ENCODE measurements at places on chromosomes 1 and 21. TPM values are rescaled to one million over a fixed set of nuclear protein-coding genes. Genes with fewer than 3 reads are reported as not detected.
A peak's percentile ranks its signal among the peaks of the same experiment; 100 is the strongest.

RXFP4 gene
- total RNA-seq = not detected

LCE1C gene
- total RNA-seq = not detected

GRCh38 chr1:117871013-117871412, 58.4 kb downstream of the GDAP2 start:
- DNase-seq = no peak

- DNase-seq = peak; percentile 87
These were observed at the start of gene BACE2 for GRCh38 chr21:41167348-41168342. TSS of gene BACE2 (plus strand) at chr21:41168160. CDS start at chr21:41168264, 104 bp downstream.

GRCh38 chr1:59077466-59078069, 219.3 kb upstream of the FGGY start:
- DNase-seq = no peak

DNA sequence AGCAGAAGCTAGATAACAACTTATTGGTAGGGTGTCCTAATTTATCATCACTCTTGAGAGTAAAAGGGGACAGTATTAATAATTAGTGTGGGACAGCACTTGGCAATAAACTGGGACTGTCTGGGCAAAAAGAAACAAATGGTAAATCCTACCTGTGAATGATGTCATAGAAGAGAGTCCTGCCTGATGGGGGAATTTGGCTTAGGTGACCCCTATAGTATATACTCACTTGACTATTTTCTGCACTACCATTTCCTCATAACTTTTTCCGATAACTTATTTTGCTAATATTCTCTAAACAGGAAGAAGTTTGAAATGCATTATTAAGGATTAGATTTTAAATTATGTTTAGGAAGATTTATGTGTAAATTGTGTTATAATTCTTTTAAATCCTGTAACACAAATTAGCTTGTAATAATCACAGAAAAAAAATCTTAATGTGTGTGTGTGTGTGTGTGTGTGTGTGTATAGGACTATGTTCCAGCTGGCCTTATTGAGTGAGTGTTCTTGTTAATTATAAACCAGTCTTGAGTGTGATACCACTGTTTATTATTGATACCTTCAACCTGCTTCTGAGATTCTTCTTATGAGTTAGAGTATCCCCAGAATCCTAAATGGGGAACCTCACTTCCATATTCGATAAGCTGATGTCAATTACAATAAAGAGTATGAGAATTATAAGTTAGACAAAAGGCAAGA, 144.2 kb upstream of the C1orf105 start:
- no peak for DNase-seq

DNA sequence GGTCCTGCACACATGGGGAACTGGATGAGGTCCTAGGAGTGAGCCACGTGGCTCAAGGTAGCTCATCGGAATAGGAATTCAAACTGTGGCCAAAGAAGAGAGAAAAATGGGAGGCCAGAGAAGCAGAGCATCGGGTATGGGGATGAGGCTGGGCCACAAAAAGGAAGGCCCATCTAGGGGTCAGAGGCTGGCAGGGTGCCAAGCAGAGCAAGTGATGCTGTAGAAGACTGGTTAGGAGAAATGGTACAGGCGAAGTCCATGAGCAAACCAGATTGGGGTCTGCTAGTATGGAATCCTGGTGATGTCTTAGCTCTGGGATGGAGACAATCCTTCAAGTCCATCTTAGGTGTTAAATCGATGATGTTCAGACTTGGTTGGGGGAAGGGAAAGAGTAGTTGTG, 68.0 kb downstream of the TEX35 start:
- DNase-seq = no peak

DNA sequence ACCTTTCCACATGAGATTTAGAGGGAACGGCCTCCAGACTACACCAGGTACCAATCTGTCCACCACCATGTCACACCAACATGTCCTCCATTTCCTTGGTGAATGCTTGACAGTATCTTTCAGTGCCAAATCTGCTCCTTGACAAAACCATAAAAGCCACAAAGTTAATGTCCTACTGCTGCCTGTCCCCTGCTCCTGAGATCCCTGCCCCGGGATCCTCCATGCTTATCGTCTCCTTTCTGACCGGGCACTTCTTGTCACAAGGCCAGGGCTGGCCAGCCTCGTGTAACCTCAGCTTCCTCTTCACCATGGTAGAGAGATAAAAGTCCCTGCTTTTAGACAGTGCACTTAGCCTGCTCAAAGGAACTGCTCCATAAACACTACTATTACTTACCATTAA, 136.2 kb downstream of the NAV1 start:
- DNase-seq = peak; percentile 83

DNA sequence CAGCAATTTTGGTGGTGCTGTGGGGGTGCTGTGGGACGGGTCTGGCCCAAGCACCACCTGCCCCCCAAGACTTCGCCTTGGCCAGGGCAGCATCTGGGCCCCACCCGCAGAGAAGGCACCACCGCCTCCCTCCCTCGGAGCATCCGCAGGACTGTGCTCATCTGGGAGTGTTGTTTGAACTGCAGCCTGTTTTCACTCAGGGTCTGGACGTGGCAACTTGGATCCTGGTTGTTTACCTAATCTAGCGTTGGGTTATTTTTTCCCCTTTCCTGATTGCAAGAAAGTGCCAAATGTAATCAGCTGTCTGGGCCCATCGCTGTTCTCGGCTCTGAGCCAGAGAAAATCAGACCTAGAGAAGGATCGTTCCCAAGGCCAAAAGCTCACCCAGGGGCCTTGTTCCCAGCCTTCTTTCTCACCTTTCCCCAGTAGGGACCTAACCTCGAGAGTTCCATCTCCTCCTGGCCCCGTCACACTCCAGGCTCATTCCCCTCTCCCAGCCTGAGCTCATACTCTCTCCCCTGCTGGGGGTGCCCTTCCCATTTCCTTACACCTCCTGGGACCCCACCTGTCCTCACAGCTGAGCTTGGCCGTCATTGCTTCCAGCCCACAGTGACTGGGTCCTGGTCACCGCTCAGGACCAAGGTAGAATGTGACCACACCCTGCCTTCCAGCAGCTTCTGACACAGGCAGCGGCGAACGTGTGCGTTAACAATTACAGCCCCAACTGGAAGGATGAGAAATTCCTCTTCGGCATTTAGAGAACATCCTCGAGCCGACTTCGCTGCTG, 72.0 kb upstream of the FAM20B start:
- no peak for DNase-seq
